Keratinocyte (primary cell): ENCODE measurements at places on chromosomes 7 and 10. TPM values are rescaled to one million over a fixed set of nuclear protein-coding genes. Genes with fewer than 3 reads are reported as not detected.

The BCCIP gene
- polyA plus RNA-seq: 41.9 to 102 TPM (median 76.1 TPM) in 3 replicates

The ODAD2 gene
- polyA plus RNA-seq: 0.01 to 0.02 TPM in 2 of 3 replicates, not detected in the other

The BHLHA15 gene
- not detected in 3 replicates for polyA plus RNA-seq

The OR6B1 gene
- polyA plus RNA-seq: not detected in 3 replicates

The HHEX gene
- polyA plus RNA-seq: not detected in 3 replicates

The SLIT1 gene
- polyA plus RNA-seq: 0.01 TPM in 1 of 3 replicates, not detected in the others

The TCAF2 gene
- 0.61 to 1.6 TPM (median 1.2 TPM) in 3 replicates for polyA plus RNA-seq

The BRAT1 gene
- polyA plus RNA-seq: 6.4 to 12.6 TPM (median 10.0 TPM) in 3 replicates

The TAS2R39 gene
- not detected in 3 replicates for polyA plus RNA-seq

The LIPK gene
- polyA plus RNA-seq: 0.23 to 1.3 TPM (median 0.56 TPM) in 3 replicates

The C10orf67 gene
- polyA plus RNA-seq: 0.07 to 0.26 TPM (median 0.26 TPM) in 3 replicates

The PODXL gene
- polyA plus RNA-seq: 0.04 to 0.08 TPM (median 0.08 TPM) in 3 replicates
